ENCODE measurements at places on chromosomes 13 and 19.

GRCh38 chr19:48451624-48452023 lies 3.8 kb upstream of the KCNJ14 start:
- DNase-seq = no peak

DNA sequence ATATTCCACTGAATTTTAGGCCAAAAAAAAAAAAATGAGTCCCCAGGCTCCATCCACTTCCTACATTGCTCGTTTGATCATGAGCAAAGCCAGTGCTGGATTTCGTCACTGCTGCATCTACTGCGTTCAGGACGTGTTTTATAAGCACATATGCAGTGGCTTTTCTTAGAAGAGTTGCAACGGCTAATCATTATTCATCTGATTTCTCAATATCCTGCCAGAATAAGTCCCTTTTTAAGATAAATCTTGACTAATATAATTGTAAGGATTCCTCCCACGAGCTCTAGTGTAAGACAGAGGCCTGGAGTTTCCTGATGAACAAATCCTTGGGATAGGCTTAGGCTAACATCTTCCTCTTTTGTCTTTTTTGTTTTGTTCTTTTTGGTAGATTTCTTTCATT lies 19.5 kb downstream of the FAM124A start:
- DNase-seq = no peak

- no peak for DNase-seq
Observed at GRCh38 chr13:32840113-32840512, 176.1 kb upstream of the KL start.

DNA sequence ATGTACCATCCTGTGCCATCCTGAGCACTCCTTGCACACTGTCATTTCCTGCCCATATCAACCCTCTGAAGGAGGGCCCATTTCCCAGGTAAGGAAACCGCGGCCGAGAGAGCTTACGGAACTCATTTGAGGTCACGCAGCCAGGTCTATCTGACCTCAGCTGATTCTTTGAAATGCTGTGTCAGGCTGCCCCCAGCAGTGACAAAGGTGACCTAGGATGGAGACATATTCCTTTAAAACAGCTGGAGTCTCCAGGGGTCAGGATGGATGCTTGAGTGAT lies 42.2 kb upstream of the VSTM2B start:
- no peak for DNase-seq

DNA sequence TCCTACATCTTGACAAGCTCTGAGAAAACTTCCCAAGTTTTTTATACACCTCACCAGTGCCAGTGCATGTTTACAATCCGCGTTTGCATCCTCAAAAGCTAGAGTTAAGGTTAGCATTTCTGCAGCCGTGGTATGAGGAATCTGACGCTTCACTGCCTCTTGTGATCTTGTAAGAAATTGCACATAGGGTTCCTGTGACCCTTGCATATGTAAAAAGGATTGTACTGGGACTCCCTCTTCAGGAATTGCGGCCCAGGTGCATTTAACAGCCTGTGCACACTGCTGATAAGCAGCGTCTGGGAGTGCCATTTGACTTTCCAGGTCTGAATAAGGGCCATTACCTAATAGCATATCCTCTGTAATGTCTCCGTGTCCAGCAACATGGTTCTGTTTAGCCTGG lies 15.3 kb downstream of the FPR3 start:
- no peak for DNase-seq

DNA sequence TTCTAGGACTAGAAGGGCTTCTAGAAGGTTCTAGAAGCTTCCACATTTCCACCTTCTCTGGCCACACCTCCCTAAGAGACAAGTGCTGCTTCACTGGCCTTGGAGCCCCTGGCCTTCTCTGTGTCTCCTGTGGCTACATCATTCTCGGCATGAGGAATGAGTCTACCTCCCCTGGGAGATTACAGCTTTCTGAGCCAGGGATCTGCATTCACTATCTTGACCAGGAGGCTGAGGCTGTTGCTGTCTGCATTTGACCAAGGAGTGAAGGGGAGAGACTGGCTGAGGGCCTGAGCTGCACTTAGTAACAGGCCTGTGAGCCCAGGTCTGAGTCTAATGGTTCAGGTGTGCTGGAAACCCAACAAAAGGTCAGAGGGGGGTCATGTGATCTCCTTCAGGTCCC lies 5.3 kb downstream of the CPAMD8 start:
- no peak for DNase-seq

DNA sequence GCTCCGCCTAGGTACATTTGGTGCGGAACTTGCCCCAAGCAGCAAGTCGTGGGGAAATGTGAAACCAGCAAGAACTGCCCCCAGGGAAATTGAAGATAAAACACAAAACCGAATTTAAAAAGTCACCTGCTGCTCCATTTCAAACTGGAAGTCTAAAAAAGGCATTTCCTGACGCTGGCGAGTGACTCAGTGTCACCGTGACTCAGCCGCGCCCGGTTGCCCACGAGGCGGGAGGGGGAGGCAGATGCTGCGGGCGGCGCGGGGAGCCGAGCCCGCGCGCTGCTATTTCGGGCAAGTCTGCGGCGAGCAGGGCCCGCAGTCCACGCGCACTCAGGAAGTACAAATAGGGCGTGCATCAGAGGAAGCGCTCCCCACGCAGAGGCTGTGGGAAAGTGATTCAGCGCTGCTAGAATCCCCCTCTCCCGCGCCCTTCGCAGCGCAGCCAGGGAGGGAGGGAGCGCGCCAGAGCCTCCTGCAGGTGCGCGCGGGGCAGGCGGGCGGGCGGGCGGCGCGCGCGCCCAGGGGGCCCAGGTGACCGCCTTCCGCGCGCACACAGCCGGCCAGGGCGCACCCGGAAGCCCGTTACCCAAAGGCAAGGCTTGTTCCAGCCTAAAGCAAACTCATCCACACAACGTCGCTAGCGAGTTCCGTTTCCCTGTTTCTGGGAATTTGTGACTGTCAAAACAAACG lies 168.8 kb downstream of the COL4A1 start:
- peak; percentile 18 for DNase-seq

Measured in NCI-H1436 (cell line).